T follicular helper cell (primary cell): ENCODE measurements at places on chromosomes 11 and 22.

DNA sequence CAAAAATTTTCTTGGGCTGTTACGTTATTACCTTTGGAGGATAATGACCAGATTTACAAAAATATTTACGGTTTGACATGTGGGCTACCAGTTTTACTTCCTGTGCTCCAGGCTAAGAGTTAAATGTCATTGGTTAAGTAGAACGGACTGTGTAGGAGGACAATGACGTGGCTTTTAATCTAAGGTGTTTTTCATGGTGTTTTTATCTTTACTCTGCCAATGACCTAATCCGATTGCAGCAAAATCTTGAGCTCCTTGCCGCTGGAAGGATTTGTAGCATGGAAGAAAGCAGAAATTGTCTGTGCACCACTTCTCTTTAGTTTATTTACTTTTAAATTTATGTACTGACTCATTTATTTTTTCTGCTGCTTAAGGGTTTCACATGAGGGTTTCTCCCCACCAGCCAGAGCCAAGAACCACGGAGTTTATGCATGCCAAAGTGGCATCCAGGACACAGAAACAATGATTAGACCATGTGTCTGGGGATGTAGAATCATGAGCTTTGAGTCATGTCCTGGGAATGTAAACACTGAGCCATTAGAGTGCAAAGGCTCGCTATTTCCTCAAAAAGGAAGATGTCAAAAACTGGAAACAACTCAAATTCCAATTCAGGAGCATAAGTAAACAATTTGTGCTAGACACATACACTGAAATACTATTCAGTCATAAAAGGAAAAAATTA lies 1.9 kb upstream of the CARD16 start:
- no peak for DNase-seq

- no peak for DNase-seq
Measured at GRCh38 chr22:29951791-29952413, 68.9 kb downstream of the MTMR3 start.

DNA sequence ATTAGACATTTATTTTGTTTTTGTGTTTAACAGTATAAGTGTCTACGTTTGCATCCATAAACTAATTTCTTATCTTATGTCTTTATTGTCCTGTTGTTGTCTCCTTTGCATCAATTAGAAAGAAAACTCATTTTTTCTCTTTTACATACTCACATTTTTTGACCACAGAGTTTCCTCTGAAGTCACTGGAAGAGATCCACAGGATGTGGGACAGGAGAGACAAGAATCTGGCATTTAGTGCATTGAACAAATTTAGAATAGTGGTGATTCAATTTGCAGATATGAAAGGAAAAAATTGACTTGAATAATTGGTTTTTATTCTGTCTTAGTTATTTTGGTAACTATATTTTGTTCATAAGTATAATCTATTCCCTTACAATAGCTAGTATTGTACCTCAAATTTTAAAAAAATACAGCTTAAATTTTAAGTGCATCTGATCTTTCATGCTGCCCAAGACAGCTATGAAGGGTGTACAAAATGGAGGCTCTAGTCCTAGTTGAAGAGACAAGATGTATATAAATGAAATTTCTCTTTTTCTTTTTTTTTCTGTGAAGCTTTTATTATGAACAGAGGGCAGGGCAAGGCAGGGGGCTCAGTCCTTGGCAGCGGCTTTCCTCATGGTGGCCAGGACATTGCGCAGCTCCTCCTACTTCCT lies 24.4 kb downstream of the HORMAD2 start:
- no peak for DNase-seq

DNA sequence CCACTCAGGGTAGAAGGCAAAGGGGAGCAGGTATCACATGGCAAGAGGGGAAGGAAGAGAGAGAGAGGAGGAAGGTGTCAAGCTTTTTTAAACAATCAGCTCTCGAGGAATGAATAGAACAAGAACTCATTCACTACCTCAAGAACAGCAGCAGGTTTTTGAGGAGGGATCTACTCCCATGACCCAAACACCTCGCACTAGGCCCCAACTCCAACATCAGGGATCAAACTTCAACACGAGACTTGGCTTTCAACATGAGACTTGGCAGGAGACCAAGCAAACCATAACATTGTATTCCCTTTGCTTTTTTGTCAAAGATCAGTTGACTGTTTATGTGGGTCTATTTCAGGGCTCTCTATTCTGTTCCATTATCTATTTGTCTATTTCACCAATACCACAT lies 26.9 kb upstream of the APOBEC3A start:
- no peak for DNase-seq

DNA sequence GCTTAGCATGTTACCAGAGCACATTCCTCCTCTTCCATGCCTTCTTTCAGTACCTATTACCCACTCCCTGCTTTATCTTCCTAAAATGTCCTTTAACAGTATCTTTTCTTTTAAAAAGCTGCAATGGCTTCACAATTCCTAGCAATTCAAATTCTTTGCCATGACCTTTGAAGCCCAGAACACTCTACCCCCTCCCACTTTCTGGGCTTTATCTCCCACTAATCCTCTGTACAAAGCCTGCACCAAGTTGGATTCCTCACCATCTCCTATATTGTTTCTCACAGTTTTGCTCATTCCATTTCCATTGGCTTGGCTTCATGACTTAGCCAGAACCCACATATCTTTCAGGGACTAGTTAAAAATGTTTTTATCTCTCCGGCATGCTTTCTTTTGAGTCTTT lies 80.9 kb downstream of the FAM76B start:
- DNase-seq, result no peak

DNA sequence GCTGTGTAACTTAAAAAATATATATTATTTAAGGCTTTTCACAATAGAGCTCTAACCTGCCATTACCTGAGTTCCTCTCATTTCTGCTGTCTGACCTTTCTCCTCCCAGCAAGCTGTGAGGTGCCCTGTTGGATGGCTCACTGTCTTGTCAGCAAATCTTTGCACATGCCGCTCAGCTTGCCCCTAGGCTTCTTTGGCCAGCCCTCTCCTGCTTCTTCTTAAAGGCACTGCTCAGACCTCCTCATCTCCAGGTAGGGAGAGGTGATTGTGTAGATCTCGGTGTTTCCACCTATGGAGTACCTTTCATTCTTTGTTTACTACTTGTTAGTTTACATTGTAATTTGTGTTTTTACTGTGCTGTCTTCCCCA lies 96.5 kb downstream of the EXT2 start:
- DNase-seq, result no peak

- DNase-seq, result no peak
Measured at GRCh38 chr22:27866135-27867084, 52.6 kb downstream of the PITPNB start.

GRCh38 chr22:48659404-48659996 lies 1168.2 kb downstream of the BRD1 start:
- no peak for DNase-seq

DNA sequence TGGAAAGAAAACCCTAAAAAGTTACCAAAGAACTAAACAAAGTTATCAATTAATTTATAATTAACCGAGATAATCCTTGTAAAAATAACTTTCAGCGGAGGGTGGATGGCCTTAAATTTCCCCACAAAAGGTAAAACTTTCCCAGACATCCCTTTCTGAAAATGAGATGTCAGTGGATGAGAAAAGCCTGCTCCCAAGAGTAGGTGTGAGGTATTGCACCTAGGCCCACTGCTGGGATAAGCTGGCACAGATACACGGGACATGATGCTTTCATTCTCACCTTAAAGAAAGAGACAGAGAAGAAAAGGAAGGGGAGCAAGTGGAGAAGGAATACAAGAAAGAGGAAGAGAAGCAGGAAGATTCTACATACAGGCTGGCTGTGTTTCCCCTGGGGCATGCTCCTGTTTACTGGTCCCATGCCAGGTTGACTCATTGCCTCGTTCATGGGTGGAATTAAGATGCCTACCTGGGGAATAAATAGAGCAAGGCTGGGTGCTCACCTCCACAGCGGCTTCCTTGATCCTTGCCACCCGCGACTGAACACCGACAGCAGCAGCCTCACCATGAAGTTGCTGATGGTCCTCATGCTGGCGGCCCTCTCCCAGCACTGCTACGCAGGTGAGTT lies at the start of gene SCGB2A2:
Gene SCGB2A2 (plus strand): TSS at position 505 of the 625 bp plus-strand sequence. CDS start 59 bp downstream, at position 564.
- DNase-seq, result no peak

DNA sequence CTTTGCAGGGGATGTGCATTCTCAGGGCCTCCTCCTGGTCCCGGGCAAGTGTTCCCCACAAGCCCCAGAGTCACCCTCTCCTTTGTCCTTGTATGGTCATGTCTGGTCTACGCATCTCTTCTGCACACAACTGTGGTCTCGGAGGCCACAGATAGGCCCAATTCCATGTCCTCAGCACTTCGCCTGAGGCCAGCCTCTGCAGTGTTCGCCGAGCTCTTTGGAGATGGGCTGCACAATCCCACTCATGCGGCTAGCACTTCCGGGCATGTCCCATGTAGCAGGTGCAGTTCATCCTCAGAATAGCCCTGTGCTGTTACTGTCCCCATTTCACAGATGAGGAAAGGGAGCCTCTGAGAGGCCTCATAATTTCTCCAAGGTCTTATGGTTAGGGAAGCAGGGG lies 7.6 kb downstream of the PARVG start:
- DNase-seq, result no peak

- no peak for DNase-seq
Measured at GRCh38 chr11:125418396-125418795, 77.7 kb downstream of the FEZ1 start.

- DNase-seq, result no peak
Measured at GRCh38 chr11:9895006-9895405, 231.1 kb downstream of the SWAP70 start.

- DNase-seq, result no peak
Measured at GRCh38 chr11:8961401-8961800, 2.8 kb downstream of the TMEM9B start.

DNA sequence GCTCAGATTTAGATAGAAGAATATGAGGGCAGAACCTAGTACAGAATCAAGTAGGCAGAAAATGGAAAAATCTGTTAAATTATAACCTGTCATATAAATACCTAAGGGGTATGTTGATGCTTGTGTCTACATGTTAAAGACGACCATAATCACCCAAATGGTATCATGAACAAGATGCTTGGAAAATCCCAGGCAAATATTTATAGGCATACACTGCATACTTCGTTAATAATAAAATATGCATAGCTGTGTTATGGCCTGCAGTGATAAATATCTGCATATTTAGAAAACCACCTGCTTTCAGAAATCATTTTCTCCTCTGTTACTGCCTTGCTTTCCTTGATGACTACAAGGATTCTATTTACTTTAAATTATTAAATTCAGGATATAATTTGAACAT lies 18.9 kb upstream of the DDX10 start:
- DNase-seq, result no peak

DNA sequence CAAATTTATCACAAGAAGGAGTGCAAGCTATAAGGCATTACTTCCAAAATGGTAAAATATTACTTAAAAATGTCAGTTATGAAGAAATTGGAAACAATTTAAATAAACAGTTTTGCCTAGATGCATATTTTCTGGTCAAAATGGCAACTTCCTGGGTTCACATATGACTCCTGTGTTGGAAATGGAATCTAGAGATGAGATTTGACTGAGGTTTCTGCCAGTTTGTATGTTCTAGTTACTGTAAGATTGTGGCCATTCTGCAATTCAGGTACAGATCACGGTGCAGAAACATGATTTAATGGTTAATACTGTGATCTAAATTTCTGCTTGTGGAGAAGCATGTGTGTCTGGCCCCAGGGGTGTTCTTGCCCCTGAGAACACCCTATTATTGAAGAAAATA lies 3.4 kb upstream of the OR4C6 start:
- no peak for DNase-seq

- no peak for DNase-seq
Measured at GRCh38 chr22:19867617-19868016, 12.9 kb upstream of the GNB1L start.

DNA sequence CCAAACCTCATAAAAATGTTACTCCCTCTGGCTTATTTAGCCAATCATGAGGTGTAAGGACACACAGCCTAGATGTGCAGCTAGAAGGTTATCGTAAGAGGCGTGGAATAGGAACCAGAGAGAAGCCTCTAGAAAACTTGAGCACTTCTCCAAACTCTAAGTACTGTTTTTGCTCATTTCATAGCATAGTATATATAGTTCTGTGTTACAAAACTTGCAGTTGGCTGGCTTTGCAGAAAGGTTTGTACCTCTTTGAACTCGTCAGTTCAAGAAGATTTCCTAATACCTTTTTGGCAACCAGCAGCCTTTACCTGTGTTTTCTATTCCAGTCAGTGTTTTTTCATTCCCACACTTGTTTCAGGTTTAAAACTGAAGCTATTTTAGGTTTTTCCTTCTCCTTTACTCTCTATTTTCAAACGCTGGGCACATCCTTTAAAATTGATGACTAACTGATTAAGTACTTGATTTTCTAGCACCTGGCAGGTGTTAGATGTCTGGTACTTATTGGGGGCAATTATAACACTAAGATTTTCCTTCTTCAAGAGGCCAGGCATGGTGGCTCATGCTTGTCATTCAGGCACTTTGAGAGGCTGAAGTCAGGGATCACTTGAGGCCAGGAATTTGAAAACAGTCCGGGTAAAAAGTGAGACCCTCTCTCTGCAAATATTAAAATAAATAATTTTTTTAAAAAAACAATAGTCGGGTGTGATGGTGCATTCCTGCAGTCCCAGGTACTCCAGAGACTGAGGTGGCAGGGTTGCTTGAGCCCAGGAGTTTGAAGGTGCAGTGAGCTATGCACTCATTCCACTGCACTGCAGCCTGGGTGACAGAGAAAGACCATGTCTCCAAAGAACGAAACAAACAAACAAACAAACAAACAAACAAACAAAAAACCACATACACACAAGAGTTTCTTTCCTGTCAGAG lies 125.2 kb downstream of the LRRC4C start:
- no peak for DNase-seq

GRCh38 chr11:132064987-132065620 lies 694.7 kb downstream of the NTM start:
- DNase-seq, result no peak

- DNase-seq, result no peak
Measured at GRCh38 chr11:7489376-7489775, 4.1 kb downstream of the OLFML1 start.

- no peak for DNase-seq
Measured at GRCh38 chr11:126973051-126973450, 27.5 kb downstream of the KIRREL3 start.

DNA sequence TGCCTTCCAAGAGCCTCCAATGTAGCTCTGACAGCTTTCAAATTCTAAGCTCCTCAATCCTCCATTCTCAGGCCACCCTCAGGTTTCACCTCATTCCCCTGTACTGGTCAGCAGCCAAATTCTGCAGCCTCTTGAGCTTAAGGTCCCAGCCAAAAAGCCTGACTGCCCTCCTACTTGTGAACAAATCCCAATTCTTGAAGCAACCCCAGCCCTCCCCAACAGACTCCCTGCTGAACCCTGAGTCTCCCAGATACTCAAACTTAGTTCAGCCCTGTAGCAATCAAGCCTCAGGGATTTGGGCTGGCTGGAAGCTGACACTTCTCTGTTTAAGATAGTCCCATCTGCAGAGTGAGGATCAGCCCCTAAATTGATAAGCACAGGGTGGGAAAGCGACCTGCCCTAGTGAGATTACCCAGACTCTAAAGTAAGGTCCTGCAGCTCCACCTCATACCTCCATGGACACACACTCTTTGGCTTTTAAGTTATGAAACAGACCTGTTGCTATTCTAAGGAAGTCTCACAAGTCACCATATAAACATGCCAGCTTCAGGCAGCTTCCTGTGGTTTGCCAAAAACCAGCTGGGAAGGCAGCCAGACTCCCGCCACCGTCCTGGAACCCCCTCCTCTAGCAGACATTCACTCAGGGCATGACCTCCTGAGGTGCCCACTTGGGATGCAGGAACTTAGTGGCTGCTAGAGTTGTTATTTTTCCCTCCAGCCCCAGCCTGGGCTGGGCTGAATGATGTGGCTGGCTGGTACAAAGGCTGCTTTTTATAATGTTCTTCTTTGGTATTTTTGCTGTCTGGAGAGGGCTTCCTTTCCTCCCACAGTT lies 82.5 kb upstream of the PICALM start:
- DNase-seq, result no peak
